ENCODE measurements at places on chromosomes 11 and 22. TPM values are rescaled to one million over a fixed set of nuclear protein-coding genes. Genes with fewer than 3 reads are reported as not detected.

- no peak for DNase-seq
Measured at GRCh38 chr11:31487848-31488247, 21.6 kb downstream of the IMMP1L start.

DNA sequence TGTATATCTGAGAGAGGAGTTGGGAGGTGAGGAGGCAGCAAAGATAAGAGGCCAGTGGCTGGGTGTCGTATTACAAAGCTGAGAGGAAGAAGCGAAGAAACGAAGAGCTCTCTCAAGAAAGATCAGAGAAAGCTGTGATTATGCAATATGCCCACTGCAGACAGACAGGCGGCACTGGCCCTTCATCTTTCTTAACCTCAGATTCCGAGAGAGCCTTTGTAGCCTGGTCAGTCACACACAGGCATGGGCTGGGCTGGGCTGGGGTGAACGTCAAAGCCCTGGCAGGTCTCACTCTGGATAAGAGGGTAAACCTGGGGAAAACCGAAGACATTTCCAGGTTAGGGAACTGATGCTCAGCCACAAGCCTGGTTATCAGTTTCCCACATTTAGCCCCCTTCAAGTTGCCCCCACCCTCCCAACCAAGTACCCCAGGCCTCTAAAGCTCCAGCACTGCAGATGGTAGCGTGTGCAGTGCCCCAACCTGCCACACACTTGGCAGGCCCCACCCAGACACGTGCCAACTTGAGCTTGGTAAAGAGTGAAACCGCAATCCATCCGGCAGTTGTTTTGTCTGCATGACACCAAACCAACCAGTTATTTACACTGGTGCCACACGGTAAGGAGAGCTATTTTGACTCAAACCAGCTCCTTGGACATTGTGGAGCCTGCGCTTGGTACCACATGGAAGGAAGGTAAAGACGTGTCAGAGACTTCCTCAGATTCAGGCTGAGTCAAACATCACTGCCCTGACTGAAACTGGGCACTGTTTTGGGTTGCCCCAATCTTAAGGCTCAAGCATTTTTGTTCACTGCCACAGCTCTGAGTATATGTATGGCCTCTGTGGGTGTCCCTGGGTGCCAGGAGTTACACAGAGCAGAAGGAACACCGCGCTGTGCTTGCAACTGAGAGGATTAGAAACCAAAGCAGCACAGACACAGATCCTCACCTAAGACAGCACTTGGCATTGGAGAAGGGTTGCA lies 135.9 kb downstream of the FDX1 start:
- DNase-seq, result no peak

- DNase-seq, result peak; percentile 36
Measured at GRCh38 chr11:128653801-128654231, 40.1 kb upstream of the FLI1 start.

DNA sequence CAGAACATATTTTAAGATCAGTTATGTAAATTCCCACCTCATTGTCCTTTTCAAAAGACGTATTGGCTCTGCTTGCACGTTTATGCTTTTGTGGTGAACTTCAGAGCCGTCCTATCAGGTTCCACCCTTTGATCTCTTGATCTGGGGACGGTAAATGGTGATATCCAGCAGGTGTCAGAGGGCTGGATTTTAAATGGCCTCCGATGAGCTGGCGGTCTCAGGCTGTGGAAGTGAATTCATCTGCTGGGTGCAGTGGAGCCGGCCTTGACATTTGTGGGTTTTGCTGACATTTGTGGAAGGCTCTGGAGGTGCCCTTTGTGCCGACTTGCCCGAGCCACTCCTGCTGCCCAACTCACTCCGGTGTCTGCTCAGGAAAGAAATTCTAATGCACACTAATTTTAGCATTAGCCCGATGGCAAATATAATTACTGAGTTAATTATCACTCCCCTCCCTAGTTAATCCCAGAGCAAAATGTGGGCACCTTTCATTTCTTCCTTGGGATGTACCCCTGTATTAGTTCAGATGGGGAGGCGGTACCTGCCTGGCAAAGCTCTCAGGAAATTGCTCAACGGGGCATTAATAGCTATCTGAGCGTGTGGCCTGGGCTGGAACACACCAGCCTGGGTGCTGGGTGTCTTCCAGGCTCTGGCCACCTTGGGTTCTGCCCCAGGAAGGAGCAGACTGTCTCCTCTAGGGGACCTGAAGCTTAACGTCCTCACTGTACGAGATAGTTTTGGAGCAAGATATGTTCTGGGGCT lies 9.1 kb downstream of the LRP5 start:
- no peak for DNase-seq

DNA sequence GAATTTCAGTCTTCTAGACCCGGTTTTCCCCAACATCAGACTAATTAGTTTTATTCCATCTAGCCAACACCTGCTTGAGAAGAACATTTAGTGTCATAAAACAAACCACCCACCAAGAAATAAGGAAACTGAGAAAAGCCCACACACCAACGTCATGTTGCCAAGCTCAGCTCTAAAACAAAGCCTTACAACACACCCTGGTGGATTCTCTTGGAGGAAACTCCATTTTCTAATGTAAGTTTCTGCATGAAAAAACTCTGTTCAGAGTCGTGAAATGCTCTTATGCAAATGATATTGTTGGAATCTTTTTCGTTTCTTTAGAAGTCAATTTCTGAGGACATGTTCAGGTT lies 105.0 kb upstream of the RAG2 start:
- no peak for DNase-seq

- DNase-seq, result no peak
Measured at GRCh38 chr11:12321217-12321937, 56.0 kb upstream of the PARVA start.

DNA sequence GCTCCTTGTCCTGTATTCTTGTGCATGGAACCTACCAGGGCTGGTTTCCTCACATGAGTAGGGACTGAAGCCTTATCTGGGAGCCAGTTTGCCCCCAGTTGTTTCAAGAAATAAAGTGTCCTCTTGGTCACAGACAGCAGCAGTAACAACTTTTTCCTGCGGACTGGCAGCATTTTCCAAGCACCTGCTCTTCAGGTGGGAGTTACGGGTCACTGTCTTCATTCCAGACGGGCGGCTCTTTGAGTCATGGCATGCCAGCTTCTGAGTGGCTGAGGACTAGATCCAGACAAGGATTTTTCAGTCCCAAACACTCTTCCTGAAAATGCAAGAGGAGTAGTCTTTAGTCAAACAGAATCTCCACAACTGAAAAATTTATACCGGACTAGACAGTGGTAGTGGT lies 2.7 kb upstream of the CD44 start:
- no peak for DNase-seq

DNA sequence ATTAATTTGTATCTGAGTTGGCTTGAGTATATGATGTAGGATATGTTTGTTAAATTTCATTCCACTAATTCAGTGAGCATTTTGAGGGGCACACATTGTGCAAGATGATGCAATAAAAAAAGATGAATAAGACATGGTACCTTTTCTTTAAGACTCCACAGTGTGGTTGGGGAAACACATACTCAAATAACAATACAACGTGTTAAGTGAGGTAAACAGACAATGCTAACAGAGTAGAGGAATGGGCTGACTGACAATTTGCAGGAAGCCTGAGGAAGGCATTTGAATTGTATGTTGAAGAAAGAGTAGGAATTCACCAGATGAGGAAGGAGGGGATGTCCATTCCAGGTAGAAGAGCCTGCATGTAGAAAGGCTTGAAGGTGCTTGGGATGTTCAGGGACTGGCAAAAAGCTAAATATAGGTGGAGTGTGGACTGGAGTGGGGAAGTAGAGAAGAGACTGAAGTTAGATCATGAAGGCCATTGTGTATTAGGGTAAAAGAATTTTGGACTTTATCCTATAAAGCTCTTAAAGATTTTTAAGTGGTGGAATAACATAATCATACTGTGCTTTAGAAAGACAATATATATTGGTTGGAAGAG lies 6.8 kb downstream of the RNF169 start:
- DNase-seq, result no peak

DNA sequence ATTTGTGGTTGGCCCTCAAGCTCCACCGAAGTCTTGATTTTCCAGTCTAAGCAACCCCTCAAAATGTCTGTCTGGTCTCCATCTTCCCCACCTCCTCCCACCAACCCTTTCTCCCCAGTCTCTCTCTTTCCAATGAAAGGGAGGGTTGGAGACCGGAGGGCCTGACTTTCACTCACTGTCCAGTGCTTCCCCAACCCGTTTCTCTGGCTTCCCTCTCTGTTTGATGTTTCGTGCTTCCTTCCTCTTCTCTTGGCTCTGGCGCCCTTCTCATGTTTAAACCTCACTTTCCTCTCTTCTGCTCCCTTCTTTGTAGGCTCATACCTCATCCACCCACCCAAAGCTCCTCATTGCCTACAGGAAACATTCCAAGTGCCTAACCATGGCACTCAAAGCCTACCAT lies 11.1 kb upstream of the VPS37C start:
- no peak for DNase-seq

DNA sequence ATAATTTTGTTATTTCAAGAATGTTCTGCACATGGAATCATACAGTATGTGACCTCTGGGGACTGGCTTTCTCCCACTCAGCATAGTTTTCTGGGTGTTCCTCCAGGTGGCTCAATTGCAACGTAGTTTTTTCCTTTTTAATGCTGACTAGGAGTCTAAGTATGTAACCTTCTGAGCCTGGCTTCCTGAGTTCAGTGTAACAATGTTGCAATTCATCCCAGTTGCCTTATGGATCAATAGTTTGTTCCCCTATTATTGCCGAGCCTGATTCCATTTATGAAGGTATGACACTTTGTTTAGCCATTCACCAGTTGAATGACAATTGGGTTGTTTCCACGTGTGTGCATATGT lies 128.3 kb downstream of the CRYBB2 start:
- DNase-seq, result no peak

- no peak for DNase-seq
Measured at GRCh38 chr11:57523419-57523818, 7.1 kb downstream of the TIMM10 start.

GRCh38 chr11:69485337-69486041 lies 4.0 kb downstream of the LINC01488 start:
- no peak for DNase-seq

DNA sequence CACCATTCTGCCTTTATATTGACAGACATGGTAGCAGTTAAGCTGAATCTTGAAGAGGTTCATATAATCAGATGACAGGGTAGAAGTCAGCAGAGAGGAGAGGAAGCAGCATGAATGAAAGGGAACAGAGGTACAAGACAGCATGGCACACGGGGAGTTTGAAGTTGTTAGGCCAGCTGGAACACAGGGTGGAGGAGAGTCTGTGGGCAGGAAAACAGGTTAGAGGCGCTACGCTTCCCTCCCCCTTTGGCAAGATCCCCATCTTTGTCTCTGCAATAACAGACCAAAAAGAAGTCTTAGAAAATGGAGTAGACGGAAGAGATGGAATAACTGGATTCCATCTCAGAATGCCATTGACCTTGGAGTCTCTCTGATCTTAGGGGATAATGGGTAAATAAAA lies 20.0 kb upstream of the NDUFC2 start:
- no peak for DNase-seq

- no peak for DNase-seq
Measured at GRCh38 chr22:38419121-38419857, 35.7 kb downstream of the KCNJ4 start.

GRCh38 chr11:82076126-82076525 lies 657.5 kb downstream of the FAM181B start:
- DNase-seq, result no peak

- DNase-seq, result no peak
Measured at GRCh38 chr11:32597921-32598320, 14.3 kb downstream of the EIF3M start.

DNA sequence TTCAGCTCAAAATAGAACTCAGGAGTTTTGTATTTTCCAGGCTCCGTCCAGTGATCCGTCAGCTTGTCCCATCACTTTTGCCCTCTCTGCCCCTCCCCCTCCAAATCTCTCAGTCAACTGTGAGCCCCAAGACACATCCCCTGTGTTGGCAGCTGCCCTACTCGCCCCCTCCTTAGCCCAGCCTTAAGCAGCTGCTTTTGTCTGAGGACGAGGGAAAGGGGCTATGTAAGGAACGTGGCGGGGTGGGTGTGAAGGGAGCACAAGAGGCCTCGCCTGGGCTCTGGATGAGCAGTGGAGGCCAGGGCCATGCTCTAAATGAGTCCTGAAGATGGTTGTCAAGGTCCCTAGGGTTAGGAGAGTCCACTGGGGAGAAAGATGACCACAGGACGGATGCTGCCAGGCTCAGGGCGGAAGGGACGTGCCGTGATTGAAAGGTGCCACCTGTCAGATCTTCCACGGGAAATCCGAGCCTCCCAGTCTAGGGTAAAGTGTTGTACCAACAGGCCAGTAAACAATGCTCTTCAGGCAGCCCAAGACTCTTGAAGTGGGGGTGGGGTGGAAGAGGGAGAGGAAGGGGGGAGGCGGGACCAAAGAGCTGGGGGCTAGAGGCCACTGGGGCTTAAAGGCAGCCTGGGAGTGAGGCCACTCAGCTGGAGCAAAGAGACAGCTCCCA lies at the start of gene SMTNL1:
TSS of gene SMTNL1 (plus strand) at position 649 of the 673 bp plus-strand sequence. CDS start 5,048 bp downstream, outside the sequence.
- DNase-seq, result no peak

DNA sequence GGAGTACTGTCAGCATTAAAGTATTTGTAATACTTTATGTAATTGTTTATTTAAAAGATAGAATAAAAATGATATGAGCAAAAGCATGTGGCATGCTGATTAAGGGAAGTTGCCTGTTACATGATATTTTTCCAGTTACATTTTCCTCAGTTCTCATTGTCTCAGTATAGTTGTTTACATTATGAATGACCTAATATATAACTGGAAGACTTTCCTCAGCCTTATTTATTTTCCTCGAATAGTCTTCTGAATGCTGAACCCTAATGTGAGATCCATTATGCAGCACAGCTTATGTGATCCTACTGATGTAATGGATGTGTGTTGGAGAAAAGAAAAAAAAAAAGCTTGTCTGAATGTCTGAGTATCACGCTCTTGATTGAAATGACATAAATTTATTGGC lies 95.5 kb downstream of the LUZP2 start:
- DNase-seq, result no peak

DNA sequence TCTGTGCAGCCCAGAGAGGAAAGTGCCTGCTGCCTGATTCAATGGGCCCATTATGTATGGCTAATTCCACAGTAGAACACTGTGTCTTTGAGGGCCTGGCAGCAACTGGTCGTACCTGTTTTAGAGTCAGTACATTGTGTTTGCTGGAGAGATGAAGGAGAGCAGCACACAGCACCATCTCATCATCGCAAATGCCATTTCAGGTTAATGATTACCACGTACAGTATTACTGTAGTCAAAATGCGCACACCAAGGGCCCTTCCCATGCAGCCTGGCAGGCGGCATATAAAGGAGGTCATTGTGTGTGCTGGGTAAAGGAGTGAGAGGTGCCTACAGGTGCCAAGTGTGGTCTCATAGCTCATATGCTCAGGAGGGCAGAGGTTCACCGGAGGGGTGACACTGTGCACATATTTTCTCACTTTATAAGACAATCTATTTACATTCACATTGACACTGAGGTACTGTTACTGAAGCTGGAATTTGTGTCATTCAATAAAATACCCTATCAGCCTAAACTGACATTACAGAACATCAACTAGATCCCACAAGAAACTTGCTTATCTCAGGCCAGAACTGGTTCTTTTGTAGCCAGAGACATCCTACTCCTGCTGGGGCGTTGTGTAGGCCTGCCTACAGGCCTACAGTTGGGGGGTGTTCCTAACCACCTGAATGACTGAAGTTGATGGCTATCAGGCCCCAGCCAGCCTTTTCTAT lies 90.4 kb downstream of the APIP start:
- no peak for DNase-seq

- no peak for DNase-seq
Measured at GRCh38 chr22:38957046-38957770, at the start of gene APOBEC3A. APOBEC3A (plus strand) TSS chr22:38957609; CDS start chr22:38957692, 83 bp downstream.

Gene OR5D16
- not detected for polyA plus RNA-seq

Gene ANO9
- not detected for polyA plus RNA-seq

Gene UCP3
- polyA plus RNA-seq, result 0.77 TPM

Gene SLC5A1
- not detected for polyA plus RNA-seq

Gene IL10RA
- not detected for polyA plus RNA-seq

Gene SLC22A12
- not detected for polyA plus RNA-seq

Gene RASGRP2
- polyA plus RNA-seq, result 3.2 TPM

Data from BJ (cell line).